Psoas muscle (tissue), 8 donors: ENCODE measurements at places on chromosomes 2 and 18. TPM values are rescaled to one million over a fixed set of nuclear protein-coding genes. Genes with fewer than 3 reads are reported as not detected.

- no peak for DNase-seq
- no peaks in the 10 kb centered on the region for H3K27me3 ChIP-seq
- no peaks in the 10 kb centered on the region for H3K36me3 ChIP-seq
- no peak overlapping the region for H3K4me3 ChIP-seq
Observed at GRCh38 chr2:228657807-228658402, 476.4 kb upstream of the SPHKAP start.

- no peak overlapping the region for H3K27ac ChIP-seq
- no peak for DNase-seq
- H3K36me3 ChIP-seq: no peaks in the 10 kb centered on the region
- no peaks in the 10 kb centered on the region for H3K27me3 ChIP-seq
- no peak overlapping the region for H3K4me3 ChIP-seq
Observed at GRCh38 chr2:763766-764525, 86.7 kb upstream of the TMEM18 start.

- peak overlapping the region; percentile 85 for H3K4me3 ChIP-seq
- H3K27me3 ChIP-seq: no peaks in the 10 kb centered on the region
- H3K27ac ChIP-seq: peak overlapping the region; percentile 99
- DNase-seq: peak; percentile 70
- peaks cover 58% of the 10 kb centered on the region for H3K4me1 ChIP-seq
Observed at GRCh38 chr18:3248062-3248657, 559 bp downstream of the MYL12A start.

- H3K27me3 ChIP-seq: no peaks in the 10 kb centered on the region
- H3K27ac ChIP-seq: no peak overlapping the region
- no peaks in the 10 kb centered on the region for H3K4me1 ChIP-seq
Observed at GRCh38 chr18:3906116-3906750, 456.3 kb downstream of the TGIF1 start.

DNA sequence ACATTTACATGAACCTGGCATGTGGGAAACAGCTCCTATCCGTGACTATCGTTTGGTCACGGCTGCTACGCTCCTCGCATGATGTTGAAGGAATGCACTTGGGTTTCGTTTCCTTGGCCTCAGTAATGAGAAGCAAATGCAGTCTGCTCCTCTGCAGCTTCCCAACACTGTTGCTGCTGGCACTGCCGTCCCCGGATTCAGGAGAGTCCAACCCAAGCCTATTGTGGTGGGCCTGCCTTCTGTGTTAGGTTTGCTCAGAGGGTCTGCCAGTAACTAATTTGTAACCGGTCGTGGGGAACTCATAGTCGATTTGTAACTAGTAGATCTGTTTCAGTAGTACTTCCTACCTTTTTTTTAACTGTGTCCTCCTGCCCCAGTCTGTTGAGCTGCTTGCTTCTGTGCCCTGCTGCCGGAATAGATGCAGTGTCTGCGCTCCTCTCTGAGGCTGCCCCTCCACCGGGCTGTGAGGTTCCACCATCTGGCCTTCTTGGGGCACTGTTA is 58.4 kb downstream of the WDSUB1 start:
- H3K4me3 ChIP-seq: no peak overlapping the region
- H3K4me1 ChIP-seq: peaks cover 9% of the 10 kb centered on the region
- H3K36me3 ChIP-seq: peaks cover 29% of the 10 kb centered on the region
- DNase-seq: no peak

DNA sequence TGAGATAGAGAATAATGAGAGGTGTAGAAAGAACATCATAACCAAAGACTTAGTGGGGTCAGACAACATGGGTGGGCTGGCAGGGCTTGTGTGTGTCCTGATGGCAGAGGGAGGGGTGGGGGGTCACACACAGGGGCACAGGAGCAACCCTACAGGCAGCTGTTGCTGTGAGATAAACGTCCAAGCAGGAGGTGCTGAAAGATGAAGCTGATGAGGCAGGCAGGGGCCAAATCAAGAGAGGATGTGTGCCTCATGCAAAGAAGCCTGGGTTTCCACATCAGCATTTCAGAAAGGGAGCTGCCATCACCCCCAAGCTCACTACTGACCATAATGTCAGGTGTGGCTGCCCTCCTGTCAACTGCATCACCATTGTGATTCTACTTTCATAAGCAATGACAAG is 16.0 kb upstream of the SKA1 start:
- no peaks in the 10 kb centered on the region for H3K36me3 ChIP-seq
- H3K4me3 ChIP-seq: no peak overlapping the region
- no peak overlapping the region for H3K27ac ChIP-seq
- no peaks in the 10 kb centered on the region for H3K27me3 ChIP-seq

DNA sequence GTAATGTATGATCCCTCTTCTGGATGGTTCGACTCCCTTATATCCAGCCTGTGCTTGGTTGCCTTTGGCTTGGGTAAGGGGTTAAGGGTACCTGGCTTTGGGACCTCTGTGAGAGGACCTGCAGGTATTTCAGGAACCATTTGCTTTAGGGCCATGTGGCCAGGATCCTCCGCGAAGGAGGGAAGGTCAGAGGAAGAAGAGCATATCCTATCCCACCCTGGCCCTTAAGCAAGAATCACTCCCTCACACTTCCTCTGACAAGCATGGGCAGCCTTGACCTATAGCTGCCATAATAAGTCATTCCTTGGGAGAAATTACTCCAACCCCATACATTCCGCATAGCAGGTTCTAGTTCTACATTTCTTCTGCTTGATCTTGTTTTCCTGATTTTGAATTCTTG is 59.1 kb upstream of the TXNDC2 start:
- H3K36me3 ChIP-seq: no peaks in the 10 kb centered on the region
- H3K4me3 ChIP-seq: no peak overlapping the region
- peak overlapping the region; percentile 25 for H3K27ac ChIP-seq
- H3K4me1 ChIP-seq: peaks cover 37% of the 10 kb centered on the region
- H3K27me3 ChIP-seq: no peaks in the 10 kb centered on the region

- peaks cover 22% of the 10 kb centered on the region for H3K36me3 ChIP-seq
- peaks cover 5% of the 10 kb centered on the region for H3K4me1 ChIP-seq
- no peak overlapping the region for H3K4me3 ChIP-seq
- H3K27ac ChIP-seq: no peak overlapping the region
- no peak for DNase-seq
Observed at GRCh38 chr2:203498161-203498560, 36.9 kb downstream of the RAPH1 start.

GRCh38 chr2:218168635-218169462 is 2.1 kb upstream of the CXCR1 start:
- no peaks in the 10 kb centered on the region for H3K4me1 ChIP-seq
- no peak overlapping the region for H3K27ac ChIP-seq
- H3K36me3 ChIP-seq: no peaks in the 10 kb centered on the region

Gene GPR155
- total RNA-seq: 6.3 TPM

Gene SIX3
- total RNA-seq: 0.20 TPM

Gene ADD2
- 1.8 TPM for total RNA-seq
